ENCODE measurements at places on chromosomes 5 and 9.
A peak's percentile ranks its signal among the peaks of the same experiment; 100 is the strongest.

DNA sequence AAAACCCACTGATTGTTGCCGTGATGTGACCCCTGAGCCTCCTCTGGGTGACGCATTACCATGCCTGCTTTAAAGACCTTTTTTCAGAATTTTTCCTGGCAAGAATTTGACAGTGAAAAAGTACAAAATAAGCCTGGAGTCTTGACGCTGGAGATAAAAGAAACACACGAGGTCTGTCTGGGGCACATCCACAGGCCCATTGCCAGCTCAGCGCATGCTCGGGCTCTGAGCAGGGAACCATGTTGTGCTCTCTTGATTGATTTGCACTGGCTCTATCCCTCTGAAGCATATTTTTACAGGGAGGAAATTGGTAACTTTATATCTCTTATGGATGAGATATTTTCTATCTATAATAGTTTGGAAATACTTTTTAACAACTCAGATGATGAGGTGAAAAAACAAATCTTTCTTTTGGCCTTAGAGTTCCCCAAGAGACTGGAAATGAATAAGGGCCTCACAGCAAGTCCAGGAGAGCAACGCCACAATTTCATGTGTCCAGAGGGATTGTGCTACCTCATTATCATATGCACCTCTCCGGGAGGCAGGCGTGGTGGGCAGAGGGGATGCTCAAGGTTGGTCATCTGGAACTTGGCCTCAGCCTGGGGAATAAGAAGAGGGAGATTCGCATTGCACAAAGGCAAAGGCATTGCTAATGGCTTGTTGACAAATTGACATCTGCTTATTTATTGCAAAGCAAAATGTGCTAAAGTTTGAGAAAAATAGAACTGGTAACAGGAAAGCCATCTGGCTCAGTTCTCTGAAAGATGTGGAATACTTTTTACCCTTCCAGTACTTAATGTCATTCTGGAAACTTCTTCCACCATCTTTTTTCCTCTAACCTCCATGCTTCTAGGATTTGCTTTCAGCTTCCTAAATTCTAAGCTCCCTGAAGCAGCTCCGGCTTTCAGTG is 183.8 kb downstream of the PJA2 start:
- no peak for DNase-seq

DNA sequence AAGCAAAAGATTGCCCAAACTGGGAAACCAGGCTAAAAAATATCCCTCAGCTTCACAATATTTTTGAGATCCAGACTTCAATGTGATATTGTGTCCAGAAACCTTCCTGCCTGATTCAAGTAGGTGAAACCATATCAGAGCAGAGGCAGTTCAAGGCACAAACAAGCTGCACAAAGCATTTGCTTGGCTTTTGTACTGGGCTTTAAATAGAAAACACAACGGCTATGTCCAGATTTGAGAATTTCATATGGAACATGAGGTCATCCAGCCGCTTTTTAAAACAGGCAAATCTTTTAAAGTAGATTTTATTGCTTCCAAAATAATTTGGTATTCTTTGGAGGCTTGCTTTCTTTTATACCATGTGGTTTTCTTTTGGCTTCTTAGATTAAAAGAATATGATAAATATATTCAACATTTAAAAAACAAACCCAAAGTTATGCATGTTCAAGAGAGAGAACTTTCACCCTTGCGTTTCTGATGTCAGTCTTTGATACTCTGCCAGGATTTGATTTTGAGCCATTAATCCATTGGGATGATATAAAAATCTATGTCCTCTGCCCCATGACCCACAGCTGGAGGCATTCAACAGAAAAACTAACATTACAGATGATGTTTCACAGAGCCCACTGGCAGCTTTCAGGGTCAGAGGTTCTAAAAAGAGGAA is 29.0 kb upstream of the CCDC112 start:
- DNase-seq = no peak

DNA sequence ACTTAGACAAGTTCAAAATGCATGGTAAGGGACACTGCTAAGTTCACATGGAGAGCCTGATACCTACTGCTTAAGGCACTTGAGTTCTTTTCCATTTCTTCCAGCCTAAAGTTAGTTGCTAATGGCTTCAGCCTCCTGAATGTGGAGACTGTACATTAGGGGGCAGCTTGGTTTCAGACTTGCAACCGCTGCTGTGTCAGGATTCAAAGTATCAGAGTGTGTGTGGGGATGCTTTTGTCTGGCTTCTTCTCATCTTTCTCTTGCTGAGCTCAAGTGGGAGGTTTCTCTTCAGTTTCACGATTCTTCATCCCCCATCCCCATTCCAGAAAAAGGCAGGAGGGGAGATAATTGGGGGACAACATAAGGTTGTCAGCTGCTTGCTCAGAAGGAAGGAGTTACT is 49.4 kb downstream of the ATP10B start:
- no peak for DNase-seq

- no peak for DNase-seq
These were observed 8.2 kb downstream of the ACSL6 start for GRCh38 chr5:132003170-132003744.

- DNase-seq = peak; percentile 77
These were observed 281.5 kb downstream of the EFNA5 start for GRCh38 chr5:107389130-107389774.

DNA sequence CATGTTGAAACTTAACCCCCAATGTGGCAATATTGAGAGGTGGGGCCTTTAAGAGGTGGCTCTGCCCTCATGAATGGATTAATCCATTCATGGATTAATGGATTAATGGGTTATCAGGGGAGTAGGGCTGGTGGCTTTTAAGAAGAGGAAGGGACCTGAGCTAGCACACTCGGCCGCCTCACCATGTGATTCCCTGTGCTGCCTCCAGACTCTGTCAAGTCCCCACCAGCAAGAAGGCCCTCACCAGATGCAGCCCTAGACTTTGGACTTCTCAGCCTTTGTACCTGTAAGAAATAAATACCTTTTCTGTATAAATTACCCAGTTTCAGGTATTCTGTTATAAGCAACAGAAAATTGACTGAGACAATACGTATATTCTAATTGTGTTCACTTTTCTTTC is 272.2 kb upstream of the DMRT1 start:
- no peak for DNase-seq

GRCh38 chr9:34143116-34143515 is 16.6 kb upstream of the DCAF12 start:
- DNase-seq = no peak

DNA sequence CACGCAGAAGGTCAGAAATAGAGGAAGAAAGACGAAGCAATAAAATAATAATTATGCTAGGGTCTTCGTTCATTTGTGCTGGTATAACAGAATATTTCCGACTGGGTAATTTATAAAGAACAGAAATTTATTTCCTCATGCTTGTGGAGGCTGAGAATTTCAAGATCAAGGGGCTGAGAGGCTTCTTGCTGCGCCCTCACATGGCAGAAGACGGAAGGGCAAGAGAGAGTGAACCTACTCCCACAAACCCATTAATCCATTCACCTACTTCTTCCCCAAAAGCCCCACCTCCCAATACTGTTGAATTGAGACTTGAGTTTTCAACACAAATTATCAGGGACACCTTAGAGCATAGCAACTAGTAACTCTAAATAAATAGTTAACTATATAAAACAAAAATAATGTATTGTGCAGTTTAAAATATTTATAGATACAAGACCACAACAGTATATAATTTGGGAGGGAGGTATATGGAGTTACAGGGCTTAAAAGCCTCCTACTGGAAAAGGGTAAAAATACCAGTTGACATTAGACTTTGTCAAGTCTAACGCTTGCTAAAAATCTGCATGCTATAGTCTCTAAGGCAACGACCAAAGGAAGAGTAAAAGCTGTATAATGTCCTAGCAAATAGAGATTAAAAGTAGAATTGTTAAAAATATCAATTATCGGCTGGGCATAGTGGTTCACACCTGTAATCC is 40.3 kb upstream of the NAA35 start:
- peak; percentile 8 for DNase-seq

DNA sequence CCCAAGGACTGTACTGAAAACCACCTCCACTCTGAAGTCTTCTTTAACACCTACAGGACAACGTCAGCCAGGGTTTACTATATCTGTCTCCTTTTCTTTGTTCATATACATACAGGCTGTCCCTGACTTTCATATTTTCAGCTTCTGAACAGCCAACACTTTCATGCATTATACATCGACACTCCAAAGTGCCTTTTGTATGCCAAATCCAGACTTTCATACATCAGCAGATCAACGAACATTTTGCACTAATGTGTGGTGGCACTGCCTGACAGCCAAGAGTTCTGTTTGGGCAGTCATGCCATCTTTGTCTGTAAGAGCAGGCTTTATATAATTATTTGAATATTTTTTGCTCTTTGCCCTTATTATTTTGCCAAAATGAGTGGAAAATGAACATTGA is 487.4 kb downstream of the CETN3 start:
- DNase-seq = no peak

DNA sequence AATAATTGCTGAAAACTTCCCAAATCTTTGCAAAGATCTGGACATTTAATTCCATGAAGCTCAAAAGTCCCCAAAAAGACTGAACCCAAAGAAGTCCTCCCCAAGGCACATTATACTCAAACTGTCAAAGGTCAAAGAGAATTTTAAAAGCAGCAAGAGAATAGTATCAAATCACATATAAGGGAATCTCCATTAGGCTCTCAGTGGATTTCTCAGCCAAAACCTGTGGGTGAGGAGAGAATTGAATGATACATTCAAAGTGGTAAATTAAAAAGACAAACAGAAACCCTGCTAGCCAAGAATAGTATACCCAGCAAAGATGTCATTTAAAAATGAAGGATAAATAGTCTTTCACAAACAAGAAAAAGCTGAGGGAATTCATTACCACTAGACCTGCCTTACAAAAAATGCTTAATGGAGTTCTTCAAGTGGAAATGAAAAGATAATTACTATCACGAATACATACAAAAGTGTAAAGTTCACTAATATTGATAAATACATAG is 134.1 kb downstream of the NDUFS4 start:
- DNase-seq = no peak

GRCh38 chr5:94983861-94984535 is 300.9 kb downstream of the MCTP1 start:
- peak; percentile 78 for DNase-seq

DNA sequence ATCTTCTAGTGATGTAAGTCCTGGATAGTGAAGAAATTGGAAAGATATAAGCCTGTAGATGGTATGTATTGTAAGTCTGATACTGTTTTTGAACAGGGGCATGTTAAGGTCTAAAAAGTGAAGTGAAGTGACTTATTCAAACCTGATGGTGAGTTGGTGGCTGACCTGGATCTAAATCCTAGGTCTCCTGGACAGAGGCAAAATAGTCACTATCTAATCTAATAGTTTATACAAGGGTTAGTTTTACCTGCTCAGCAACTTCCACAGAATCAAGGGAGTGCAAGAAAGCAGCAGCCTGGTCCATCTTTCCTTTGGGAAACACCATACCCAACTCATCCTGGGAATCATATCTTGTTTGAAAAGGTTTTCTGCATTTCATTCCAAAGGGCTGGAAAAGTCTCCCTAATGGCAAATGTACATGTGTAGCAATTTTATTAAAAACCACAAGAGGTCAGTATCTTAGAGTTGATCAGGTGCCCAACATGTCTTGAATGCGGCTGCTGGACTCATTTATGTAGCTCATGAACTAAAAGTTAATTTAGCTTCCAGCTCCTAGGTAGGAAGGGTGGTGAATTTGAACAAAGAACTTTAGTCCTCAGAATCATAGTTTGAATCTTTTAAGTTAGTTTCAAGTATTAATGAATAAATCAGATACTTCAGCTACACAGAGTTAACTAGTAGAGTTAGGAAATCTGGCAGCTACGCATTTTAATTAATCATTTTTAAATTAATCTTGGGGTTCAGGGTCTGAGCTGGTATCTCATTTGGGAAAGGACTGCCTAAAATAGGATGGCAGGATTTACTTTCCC is 26.0 kb downstream of the SKP2 start:
- peak; percentile 47 for DNase-seq

DNA sequence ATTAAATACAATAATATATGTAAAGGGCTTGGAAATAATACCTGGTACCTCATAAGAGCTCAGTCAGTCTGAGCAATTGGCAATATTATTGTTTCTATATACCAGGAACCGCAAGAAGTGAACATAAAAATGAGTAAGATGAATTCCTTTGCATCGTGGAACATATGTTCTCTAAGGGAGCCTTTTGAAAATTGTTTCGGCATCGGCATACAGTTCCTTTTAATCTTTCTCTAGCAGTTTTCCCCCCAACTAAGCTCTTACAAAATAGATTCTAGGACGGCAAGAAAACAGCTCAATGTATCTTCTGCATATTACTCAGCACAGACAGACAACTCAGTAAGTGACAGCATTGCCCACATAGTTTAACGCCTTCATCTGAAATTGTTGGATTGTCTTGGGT is 426.6 kb upstream of the WWC1 start:
- DNase-seq = peak; percentile 22

DNA sequence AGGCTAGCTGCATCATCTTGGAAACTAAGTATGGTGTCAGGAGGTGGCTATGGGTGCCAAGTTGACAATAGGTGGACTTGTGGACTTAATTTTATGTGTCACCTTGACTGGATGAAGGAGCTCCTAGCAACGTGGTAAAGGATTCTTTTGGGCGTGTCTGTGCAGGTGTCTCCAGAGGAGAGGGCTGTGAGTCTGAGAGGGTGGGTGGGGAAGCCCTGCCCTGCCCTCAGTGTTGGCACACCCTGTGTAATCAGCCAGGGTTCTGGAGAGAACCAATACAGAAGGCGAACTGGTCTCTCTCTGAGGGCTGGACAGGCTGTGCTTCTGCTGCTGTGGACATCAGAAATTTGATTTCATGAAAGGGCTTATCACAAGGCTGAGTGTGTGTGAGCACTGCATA is 61.0 kb downstream of the GTF3C4 start:
- DNase-seq = no peak

DNA sequence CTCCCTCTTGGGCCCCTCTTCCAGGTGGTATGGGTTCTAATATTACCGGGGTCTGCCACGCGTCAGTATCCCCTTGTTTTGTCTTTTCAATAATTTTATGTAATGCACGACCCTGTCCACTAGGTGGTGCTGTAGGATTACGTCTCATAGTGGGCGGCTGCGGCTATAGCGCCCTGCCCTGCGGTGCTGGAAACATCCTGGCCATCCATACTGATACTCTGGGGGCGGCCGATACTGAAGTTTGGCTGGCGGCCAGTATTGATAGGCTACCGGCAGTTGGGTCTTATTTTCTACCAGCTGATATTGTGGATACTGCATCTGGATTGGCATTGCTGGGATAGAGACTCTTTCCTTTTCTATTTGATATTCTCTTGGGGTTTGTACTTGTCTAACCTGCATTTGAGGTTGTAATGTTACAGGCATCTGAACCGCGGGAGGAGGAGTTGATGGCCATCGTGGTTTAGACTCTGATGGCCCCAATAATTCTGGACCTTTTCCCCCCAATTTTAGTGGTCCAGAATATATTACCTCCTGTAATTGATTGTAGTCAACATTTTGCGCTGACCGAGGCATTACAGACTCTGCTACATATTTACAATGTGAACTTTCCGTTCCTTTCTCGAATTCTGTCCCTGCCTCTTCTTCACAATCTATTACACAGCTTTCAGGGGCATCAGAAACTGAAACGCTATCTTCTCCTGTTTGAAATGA is 3.3 kb upstream of the TMEM141 start:
- peak; percentile 56 for DNase-seq

- DNase-seq = no peak
These were observed 395.1 kb downstream of the CETN3 start for GRCh38 chr5:90014420-90014819.

GRCh38 chr5:54215233-54215736 is 95.1 kb downstream of the ARL15 start:
- no peak for DNase-seq

GRCh38 chr9:130193531-130194377 is 21.6 kb downstream of the NCS1 start:
- DNase-seq = no peak
